ENCODE measurements at places on chromosomes 5 and 9.

- DNase-seq = no peak
Observed at GRCh38 chr5:152462021-152462721, 57.1 kb upstream of the NMUR2 start.

DNA sequence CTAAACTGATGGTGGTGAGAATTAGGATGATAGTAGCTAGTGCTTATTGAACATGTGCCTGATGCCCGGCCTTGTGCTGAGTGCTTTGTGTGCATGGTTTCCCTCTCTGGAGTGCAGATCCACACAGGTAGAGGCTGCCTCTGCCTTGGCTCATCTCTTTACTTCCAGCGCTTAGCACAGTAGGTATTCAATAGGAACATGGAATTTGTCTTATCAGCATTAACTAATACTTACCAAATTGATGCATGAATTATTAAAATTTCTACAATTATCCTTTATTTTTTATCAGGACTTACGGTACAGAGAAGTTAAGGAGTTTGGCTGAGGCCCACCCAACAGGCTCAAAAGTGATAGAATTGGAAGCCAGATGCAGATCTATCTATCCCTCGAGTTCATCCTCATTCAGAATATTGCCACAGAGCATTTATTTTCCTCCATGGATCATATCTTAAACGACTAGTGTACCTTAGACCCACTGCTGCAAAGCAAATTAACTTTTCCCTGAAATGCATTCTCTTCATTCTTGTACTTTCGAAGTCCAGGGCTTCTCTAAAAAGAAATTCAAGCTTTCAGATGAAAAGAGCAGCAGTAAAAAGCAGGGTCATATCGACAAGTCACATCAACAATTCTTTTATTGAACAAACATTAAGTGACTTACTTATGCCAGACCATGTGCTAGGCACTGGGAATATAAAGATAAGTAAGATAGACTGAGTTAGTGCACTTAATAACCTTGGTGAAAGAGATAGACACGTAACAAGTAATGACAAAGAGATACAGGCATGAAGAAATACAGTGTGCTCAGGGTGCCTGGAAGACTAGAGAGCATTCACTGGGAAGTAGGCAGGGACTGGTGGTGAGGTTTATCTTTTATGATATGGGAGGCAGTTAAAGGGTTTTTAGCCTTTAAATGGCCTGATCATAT is 290.0 kb downstream of the ARRDC3 start:
- DNase-seq = no peak

DNA sequence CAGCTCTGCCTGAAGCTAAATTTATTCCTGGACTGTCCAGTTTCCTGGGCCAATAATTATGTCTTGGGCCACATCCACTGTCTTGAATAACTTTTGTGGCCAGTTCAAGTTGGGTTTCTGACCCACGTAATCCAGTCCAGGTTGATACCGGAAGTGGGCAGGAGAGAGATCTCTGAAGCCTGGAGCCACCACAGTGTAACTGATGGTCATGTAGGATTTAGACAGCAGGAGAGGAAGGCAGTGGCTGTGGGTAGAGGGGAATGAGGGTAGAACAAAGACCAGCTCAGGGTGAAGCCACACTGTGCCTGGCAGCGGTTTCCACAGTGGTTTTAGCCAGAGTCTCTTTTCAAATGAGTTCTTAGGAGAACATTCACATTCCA is 30.2 kb downstream of the SH3PXD2B start:
- no peak for DNase-seq

DNA sequence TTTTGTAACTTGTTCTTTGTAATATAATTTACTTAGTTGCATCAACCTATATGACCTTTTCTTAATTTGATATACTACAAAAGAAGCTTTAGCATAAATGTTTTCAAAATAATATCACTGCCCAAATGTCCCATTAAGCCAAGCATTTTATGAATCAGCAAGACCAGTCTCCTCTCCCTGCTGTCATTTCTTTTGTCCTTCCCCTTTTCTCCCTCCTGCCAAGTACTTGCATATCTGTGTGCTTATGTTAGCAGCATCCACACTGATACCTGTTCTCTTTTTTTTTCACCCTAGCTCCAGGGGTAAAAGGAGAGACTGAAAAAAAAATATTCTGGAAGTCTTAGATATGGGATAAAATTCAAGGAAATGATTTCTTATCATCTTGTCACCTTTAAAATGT is 69.7 kb downstream of the ZSWIM6 start:
- no peak for DNase-seq

GRCh38 chr9:5684101-5684500 is 55.2 kb downstream of the RIC1 start:
- no peak for DNase-seq

GRCh38 chr9:7653262-7653661 is 146.3 kb downstream of the DMAC1 start:
- no peak for DNase-seq

- DNase-seq = no peak
Observed at GRCh38 chr9:128886211-128886891, 4.4 kb downstream of the LRRC8A start.

DNA sequence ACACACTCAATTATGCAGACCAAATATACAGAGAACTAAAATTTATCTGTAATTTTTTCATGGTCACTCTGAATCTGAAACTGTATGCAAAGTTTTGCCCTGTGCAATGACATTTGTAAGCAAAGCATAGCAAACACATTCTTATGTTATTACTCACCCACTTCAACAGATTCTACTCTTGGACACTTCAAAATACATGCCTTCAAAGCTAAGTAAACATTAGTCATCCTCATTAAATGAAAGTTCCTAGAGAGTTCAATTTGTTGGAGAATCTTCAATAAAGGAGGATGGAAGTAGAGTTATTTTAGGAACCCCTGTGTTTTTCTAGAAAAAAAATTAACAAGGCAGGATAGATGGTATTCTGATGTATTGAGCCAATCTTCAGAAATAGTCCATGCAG is 639.7 kb upstream of the C9orf72 start:
- no peak for DNase-seq

DNA sequence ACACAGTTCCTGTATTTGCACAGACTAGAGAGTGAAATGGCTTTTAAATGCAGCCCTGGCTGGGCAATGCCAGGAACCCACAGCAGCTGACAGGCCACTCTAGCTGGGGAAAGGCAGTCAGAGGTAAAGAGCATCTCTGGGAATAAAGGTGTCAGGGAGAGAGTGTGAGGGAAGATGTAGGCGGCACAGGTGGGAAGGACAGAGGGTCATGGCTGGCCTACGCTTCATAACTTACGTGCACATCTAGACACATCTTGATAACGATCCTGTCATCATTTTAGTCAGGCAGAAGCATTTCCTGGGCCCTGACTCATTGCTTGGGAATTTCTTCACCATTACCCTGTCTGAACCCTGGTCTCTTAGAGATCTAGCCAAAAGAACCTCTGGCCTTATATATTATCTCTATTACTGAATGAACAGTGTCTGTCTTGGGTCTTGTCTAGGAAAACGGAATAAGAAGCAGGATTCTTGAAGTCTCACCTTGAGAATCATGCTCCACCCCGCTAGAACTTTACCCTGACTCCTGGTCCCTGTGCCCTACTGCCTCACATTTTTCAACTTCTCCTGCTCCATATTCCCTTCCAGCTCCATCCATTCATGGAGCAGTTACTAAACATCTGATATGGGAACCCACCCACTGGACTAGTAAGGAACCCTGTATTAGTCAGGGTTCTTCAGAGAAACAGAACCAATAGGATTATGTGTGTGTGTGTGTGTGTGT is 106.4 kb upstream of the ELL2 start:
- DNase-seq = no peak

- no peak for DNase-seq
Observed at GRCh38 chr5:109281136-109281690, 128.6 kb downstream of the PJA2 start.

DNA sequence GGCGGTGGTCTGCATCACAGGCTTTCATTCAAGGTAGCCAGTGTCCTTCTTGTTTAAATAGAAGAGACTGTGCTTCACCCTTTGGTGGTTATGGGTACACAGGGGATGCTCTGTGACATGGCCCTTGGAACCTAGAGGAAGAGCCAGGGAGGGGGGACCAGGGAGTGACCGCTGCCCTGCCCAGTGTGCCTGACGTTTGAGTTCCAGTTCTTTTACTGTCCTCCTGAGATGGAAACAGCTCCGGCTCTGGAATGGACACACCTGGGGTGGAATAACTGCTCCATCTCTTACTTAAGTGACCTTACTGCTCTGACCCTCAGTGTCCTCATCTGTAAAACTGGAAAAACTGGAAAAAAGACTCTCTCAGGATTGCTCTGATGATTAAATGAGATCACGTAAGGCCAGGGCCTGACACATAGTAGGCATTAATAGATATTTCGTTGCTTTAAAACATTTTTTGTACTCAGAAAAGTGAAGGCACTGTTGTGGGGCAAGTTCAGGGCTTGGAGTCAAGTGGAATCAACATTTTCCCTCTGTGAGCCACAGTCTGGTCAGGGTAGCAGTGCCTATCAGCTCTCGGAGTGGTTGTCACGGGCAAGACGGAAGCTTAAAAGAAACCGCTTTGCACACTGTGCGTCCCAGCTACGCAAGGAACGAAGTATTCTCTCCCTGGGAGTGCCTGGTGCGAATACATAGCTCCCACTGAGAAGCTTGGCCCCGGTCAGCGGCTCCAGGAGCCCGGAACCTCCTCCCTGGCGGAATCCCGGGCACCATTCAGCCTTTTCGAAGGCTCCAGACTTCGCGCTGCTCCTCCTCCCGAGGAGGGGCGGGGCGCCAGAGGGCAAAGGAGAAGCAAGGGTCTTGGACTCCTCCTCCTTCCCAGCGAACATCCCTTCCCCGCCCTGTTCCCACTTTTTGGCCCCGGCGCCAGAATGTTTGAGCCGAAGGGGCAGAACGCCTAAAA is 5.8 kb downstream of the POU4F3 start:
- DNase-seq = no peak

- DNase-seq = no peak
Observed at GRCh38 chr9:122786338-122786737, 2.4 kb upstream of the OR5C1 start.

GRCh38 chr5:89686081-89686765 is 723.3 kb downstream of the CETN3 start:
- no peak for DNase-seq

DNA sequence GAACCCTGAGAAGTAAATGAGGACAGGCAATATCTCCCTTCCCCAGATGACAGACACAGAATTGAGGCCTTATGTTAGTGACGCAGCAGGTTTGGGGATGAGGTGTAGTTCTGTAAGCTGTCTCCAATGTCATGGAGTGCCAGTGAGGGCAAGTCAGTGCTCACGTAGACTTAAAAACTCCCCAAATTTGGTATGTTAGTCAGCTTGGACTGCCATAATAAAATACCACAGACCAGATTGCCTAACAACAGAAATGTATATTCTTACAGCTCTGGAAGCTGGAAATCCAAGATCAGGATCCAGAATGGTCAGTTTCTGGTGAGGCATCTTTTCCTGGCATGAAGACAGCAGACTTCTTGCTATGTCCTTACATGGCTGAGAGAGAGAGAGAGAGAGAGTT is 14.9 kb downstream of the FOXI1 start:
- no peak for DNase-seq

DNA sequence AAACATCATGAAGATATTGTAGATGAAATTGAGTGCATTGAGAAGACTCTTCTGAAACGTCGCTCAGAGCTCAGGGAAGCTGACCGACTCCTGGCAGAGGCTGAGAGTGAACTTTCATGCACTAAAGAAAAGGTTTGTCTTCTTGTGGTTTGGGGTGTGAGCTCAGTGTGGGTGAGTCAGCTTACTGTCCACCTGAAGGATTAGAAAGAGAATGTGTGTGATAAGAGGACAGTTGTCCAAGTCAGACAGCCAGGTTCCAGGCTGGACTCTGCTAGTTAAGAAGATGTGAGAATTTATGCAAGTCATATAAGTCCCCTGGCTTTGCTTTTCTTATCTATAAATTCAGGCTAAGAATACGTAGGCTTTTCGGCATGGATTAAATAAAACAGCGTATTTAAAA is 46.9 kb downstream of the RAB14 start:
- no peak for DNase-seq

All from CD4-positive, alpha-beta T cell treated with Interleukin-10 for 1 hour (primary cell).